ENCODE measurements at places on chromosomes 2 and 18.

- DNase-seq: no peak
Measured at GRCh38 chr2:105261061-105261460, 19.5 kb downstream of the GPR45 start.

DNA sequence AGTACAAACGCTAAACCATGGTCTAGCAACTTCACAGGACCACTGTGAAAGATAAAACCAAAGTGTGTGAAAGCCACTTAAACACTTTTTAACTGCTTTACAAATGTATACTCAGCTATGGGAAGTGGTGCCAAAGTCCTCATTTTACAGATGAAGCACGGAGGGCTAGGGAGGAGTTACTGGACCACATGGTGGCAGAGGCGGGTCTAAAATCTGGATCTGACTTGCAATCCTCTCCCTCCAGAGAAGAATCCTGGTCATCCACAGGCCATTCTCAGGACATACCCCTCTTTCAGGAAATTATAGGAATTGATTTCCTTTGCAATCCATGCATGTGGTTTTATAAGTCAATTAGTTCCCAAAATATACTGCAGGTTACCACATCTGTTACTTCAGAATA lies 84.6 kb upstream of the GYPC start:
- DNase-seq: no peak

GRCh38 chr18:12121175-12122042 lies 27.8 kb downstream of the ANKRD62 start:
- DNase-seq: no peak

- DNase-seq: no peak
Measured at GRCh38 chr2:15601681-15602080, 10.0 kb downstream of the DDX1 start.

- no peak for DNase-seq
Measured at GRCh38 chr2:69993708-69994107, 32.3 kb upstream of the ASPRV1 start.

GRCh38 chr18:41751161-41751560 lies 203.9 kb upstream of the PIK3C3 start:
- no peak for DNase-seq

- peak; percentile 65 for DNase-seq
Measured at GRCh38 chr2:130355578-130356431, at the start of gene PTPN18. PTPN18 (plus strand) TSS chr2:130356056; CDS start chr2:130356108, 52 bp downstream.

DNA sequence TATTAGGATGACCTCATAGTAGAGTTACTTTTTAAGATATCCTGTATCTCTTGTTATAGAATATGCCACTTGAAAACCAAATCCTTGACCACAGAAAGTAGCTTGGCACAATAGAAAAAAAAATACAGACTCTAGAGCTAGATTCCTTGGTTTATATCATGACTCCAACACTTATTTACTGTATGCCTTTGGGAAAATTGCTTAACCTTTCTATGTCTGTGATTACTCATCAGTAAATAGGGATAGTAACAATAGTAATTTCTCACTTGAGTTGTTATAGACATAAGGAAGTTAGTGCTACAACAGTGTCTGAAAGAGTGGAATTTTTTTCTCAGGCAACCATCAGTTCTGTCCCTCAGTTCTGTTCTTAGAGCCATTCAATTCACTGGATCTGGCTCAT lies 193.8 kb downstream of the GULP1 start:
- no peak for DNase-seq
